Forelimb muscle (tissue), 1 donor: ENCODE measurements at places on chromosomes 5 and 9.

GRCh38 chr5:40774623-40775022 lies 18.9 kb upstream of the TTC33 start:
- DNase-seq = no peak

- no peak for DNase-seq
Measured at GRCh38 chr5:74521401-74521800, 119.1 kb downstream of the ENC1 start.

- no peak for DNase-seq
Measured at GRCh38 chr9:7055171-7055903, 297.6 kb downstream of the KDM4C start.

- DNase-seq = no peak
Measured at GRCh38 chr9:6996061-6996854, 238.5 kb downstream of the KDM4C start.

DNA sequence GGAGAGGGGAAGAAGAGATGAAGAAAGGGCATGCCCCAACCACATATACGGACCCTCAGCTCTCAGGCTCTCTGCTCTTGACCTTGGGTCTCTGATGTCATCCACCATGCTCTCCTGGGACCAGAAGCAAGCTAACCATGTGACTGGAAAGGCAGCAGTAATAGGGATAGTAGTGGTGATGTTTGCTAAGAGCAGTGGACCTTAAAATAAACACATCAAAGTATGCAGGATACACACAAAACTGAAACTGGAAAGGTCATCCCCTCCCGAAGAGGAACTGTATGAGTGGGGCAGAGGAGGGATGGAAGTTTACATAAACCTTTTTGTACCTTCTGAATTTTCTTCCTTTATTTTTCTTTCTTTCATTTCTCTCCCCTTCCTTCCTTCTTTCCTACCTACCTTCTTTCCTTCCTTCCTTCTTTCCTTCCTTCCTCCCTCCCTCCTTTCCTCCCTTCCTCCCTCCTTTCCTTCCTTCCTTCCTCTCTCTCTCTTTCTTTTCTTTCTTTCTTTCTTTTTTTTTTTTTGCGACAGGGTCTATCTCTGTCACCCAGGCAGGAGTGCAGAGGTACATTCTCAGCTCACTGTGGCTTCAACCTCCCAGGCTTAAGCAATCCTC lies 8.1 kb upstream of the PTPN3 start:
- DNase-seq = no peak

GRCh38 chr5:149438711-149439132 lies 59.6 kb upstream of the IL17B start:
- no peak for DNase-seq

DNA sequence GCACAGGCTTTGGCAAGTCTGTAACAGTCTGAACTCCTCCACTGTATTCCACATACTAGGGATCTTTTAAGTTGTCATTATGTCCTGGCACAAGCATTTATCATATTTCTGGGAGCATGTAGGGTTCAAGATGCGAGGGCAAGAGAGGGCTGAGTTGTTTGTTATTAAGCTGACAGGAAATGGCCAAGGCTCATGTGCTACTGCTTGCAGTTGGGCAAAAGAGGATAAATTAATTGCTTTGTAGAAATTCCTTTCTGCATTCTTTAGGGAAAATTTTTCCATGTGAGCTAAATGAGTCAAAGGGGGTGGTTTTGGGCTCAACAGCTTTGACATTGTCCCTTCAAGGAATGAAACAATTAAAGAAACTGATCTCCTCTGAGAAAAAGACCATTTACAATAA lies 35.4 kb downstream of the DOCK8 start:
- no peak for DNase-seq

GRCh38 chr5:178349625-178350353 lies 117.2 kb upstream of the PHYKPL start:
- no peak for DNase-seq

GRCh38 chr9:94982211-94982610 lies 255.7 kb downstream of the AOPEP start:
- DNase-seq = no peak

GRCh38 chr9:98455256-98456155 lies 200.1 kb upstream of the TBC1D2 start:
- no peak for DNase-seq

- no peak for DNase-seq
Measured at GRCh38 chr5:163407034-163407655, 30.2 kb upstream of the CCNG1 start.

DNA sequence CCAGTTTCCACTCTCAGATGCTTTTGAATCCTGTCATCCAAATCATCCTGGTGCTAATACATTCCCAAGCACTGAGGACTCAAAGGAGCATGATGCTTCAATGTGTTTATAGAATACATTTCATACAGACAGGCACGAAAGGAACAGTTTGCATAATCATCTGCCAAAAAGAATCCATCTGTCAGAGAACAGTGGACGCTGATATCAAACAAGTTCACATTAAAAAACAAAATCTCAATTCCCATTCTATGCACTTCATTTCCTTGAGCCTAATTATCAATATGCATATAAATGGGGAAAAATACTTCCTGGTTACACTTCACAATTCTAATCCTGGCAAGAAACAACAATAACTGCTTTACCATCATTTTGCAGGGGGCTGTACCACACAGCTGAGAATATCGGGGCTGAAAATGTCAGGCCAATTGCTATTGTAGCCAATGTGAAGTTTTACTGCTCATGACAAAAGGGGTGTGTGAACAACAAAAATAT lies 125.5 kb upstream of the FAM174A start:
- DNase-seq = no peak

- DNase-seq = peak; percentile 43
Measured at GRCh38 chr5:126414874-126415502, 8.2 kb upstream of the GRAMD2B start.

- DNase-seq = no peak
Measured at GRCh38 chr9:87578625-87579024, 81.0 kb downstream of the DAPK1 start.
